ENCODE measurements at places on chromosomes 1 and 21.

DNA sequence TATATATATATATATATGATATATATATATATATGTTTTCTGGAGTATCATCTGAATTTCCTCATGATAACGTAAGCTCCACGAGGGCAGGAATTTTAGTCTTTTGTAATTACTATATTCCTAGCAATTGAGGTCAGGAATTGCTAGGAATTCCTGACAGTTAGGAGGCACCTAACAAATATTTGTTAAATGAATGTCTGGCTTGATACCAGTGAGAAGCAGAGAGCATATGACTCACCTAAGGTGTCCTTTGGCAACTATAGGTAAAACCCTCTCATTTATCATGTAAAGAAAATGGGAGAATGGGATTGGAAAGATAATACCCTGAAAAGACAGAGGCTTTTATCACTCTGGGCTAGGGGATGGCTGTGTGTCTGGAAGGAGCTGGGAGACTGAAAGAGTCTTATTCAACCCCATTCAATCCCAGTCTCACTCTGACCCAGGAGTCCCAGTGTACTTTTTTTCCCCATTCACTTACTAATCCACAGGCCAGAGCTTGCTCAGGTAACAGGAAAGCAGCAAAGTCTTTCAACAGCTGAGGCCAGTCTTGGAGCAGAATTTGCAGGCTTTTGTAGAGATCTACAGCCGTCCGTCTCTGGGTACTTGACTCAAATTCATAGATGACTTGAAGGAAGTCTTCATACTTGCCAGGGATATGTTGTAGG, 71.2 kb downstream of the DAP3 start:
- no peak for DNase-seq

DNA sequence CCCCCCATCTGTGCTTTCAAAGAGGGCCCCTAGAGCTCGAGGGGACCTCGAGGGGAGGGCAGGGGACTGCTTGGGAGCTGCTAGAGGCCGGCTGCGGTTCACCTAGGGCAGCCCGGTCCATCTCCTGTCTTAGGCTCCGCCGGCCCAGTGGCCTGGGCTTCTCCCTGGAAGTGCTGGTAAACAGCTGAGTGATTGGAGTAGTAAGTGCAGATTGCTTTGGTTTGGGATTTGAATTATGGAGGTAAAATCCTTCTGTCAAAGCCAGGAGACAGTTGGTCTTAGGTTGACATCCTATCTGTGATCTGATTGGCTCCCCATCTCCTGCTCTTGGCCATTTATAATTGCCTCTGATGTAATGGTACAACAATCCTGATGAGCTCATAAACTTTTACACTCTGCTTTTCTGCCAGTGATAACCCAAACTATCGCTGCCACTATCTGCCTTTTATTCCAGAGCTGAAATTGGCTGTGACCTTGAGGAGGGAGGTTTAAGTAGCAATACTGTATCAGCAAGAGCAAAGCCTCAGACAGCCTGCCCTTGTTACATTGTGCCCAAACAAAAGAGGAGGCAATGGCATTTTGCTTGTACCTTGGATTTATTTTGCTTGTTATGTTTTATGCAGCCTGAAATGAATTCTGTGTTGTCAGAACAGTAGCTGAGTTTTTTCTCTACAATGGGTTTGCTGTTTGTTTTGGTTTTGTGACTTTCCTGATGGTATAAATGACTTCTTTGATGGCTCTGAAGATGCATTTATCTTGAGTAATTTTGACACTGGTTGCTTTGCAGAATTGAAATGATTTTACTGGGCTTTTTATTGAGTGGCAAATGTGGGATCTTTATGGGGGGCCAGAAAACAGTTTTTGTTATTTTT, 2.4 kb downstream of the ARID1A start:
- peak; percentile 86 for DNase-seq

DNA sequence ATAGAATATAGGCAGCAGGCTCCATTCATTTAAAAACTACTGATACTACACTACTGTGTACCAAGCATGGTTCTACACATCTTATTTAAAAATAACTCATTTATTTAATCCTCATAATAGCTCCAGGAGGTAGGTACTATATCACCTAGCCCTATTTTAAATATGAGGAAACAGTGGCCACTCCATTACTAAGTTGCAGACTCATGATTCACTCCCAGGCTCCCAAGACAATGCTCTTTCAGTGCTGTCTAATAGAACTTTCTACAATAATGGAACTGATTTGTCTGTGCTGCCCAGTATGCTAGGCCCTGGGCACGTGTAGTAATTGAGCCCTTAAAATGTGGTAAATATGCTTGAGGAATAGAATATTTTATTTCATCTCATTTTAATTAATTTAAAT, 357.1 kb downstream of the LTN1 start:
- no peak for DNase-seq

GRCh38 chr1:87367549-87367948, 38.9 kb downstream of the LMO4 start:
- no peak for DNase-seq

- DNase-seq: no peak
Measured at GRCh38 chr1:203521812-203522211, 27.9 kb downstream of the OPTC start.

Data from muscle of back (tissue), 13 donors.